ENCODE measurements at places on chromosomes 5 and 9.

DNA sequence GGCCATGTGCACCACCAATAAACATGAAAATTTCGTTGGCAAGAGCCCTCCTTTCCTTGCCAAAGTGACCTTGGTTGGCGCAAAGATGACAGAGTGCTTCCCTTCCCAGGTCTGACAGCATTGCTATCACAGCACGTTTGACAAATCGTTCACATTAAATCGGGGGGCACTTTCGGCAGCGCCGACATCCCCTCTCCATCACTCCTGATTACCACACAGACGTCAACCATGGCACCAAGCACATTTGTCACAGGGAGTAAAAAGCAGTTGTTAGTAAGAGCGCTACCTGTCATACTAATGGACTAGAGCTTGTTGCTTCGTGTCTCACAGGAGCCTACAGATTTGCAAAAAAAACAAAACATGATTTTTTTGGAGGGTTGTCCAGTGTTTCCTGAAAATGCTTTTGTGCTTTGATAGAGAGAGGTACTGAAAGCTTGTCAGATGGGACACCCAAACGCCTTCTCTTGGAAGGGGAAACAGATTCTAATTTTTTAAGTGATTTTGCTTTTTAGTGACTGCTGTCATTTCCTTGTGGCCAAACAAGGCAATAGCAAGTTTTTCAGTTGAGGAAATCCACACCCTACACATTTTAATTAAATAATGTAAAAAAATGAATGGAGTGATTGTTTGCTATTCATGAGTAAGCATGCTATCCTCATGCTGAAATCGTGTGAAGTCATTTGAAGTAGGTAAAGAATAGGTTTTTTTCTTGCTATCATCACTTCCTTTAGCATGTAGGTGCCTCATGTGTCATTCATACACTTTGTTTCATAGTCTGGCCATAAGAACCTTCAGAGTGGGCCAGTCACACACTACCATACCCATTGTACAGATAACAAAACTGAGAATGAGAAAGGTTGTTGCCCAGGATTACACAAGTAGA is 682.8 kb upstream of the WWC1 start:
- DNase-seq, result no peak

GRCh38 chr5:58273711-58274110 is 186.2 kb downstream of the PLK2 start:
- DNase-seq, result no peak

- DNase-seq, result no peak
These were observed 50.9 kb downstream of the ACTBL2 start for GRCh38 chr5:57431759-57432158.

GRCh38 chr5:156655732-156656131 is 194.4 kb upstream of the PPP1R2B start:
- DNase-seq, result no peak

DNA sequence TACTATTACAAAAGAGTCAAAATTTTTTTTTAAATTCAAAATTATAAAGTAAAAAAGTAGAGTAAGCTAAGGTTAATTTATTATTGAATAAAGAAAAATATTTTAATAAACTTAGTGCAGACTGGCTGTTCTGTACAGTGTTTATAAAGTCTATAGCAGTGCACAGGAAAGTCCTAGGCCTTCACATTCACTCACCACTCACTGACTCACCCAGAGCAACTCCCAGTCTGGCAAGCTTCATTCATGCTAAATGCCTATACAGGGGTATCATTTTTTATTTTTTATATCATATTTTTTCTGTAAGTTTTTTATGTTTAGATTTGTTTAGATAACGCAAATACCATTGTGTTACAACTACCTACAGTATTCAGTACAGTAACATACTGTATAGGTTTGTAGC is 700.7 kb upstream of the GRAMD2B start:
- no peak for DNase-seq

DNA sequence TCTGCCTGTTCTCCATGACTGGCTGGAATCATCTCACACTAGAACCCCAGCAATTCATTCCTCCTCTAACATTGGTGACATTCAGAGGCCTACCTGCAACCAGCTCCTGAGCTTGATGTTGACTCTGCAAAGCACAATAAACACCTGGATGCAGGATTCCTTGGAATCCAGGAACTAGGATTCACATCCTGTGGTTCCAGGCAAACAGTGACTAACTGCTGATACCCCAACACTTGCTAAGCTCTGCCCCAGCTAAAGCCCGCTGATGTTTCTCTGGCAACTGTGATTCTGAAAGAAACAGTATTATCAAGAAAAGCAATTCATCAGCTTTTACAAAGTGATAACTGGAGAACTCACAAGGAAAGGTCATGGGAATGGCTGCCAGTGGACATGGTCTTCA is 29.2 kb downstream of the SUSD1 start:
- DNase-seq, result no peak

GRCh38 chr9:36153746-36154145 is 15.4 kb upstream of the CCIN start:
- no peak for DNase-seq

DNA sequence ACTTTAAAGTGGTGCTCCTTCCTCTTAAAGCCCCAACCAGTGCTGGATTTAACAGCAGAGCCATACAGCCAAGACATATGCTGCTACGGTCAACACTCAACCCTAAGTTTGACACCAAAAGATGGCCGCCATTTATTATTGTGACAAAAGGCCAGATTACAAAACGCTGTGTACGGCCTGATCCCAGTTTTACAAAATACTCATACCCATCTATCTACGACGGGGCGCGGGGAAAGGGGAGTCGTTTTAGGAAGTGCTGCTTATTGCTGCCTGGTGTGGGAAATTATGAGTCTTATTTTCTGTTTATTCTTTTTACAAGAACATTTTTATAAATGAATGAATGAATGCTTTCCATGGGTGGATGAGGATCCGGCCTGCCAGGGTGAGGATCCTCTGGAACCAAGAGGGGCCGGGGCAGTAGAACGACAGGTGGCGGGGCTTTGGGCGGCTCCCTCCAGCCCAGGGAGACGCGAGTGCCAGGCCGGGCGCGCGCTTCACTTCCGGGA is 457 bp upstream of the IDNK start:
- no peak for DNase-seq

DNA sequence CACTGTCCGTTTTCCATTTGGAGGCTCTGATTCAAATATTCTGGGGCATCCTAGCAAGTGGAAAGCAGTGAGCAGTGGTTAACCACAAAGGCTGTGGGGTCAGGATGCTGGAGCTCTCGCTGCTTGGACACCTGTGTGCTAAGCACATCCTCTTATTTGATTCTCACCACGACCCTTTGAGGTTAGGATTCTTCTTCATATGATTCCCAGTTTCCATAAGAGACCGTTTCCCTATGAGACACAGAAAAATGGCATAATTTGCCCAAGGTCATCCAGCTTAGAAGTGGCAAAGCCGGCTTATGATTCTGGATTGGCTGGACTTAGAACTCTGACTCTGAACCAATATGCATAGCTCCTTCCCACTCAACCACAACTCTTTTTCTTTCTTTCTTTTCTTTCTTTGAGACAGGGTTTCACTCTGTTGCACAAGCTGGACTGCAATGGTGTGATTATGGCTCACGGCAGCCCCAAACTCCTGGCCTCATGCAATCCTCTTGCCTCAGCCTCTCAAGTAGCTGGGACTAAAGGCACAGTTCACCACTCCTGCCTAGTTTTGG is 207.7 kb downstream of the TTLL11 start:
- no peak for DNase-seq

DNA sequence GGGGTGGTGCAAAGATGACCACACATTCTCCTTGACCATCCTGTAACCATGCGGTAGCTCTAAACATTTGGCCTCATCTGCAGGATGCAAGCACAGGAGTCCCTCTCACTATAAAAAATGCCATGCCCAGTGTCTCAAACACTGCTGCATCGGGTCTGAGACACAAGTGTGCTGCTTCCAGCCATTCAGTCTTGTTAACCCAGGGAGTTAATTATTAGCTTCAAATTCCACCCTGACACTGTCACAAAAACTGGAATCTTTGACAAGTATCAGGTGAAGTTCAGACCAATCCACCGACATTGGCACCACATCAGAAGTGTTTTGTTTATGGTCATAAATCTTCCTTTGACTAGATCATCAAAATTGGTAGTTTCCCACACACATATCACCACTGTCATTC is 119.1 kb upstream of the RASEF start:
- DNase-seq, result no peak

DNA sequence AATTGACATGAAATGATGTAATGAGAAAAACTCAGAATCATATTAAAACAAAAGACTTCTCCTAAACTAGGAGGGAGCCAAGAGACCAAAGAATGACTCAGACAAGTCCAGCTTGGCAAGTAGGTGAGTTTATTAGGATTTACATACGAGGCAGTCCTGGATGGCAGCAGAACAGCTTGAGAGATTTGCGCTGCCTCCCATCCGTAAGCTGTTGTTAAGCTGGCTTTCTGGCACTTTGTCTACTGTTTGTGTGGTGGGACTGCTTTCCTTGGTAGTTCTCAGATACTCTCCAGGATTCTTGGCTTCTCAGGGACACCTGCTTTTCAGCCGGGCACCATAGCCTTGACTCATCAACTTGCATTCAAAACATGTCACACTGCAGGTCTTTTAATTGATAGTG is 57.6 kb downstream of the COX7C start:
- DNase-seq, result no peak

- no peak for DNase-seq
These were observed 424 bp downstream of the HNRNPA0 start for GRCh38 chr5:137753691-137754187.

GRCh38 chr5:134439210-134439654 is 27.6 kb upstream of the CDKN2AIPNL start:
- no peak for DNase-seq

- DNase-seq, result no peak
These were observed 141.6 kb downstream of the NR3C1 start for GRCh38 chr5:143261748-143262392.

GRCh38 chr5:58469896-58470295 is 10.0 kb upstream of the PLK2 start:
- DNase-seq, result no peak

DNA sequence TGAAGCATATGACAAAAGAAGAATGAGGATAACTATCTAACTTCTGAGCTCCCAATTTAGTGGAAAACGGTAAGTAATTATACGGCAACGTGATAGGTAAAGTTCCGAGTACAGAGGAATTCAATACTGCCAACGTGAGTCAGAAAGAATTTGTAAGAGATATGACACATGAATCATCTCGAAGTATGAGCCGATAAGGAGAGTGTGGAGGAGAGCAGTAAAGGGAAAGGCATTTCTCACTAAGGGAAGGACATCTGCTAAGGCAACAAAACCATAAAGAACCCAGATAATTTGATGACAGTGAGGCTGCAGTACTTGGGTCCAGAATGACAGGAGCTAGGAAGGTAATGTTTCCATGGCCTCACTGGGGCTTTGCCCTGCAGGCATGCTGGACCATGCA is 11.0 kb downstream of the MPDZ start:
- no peak for DNase-seq

DNA sequence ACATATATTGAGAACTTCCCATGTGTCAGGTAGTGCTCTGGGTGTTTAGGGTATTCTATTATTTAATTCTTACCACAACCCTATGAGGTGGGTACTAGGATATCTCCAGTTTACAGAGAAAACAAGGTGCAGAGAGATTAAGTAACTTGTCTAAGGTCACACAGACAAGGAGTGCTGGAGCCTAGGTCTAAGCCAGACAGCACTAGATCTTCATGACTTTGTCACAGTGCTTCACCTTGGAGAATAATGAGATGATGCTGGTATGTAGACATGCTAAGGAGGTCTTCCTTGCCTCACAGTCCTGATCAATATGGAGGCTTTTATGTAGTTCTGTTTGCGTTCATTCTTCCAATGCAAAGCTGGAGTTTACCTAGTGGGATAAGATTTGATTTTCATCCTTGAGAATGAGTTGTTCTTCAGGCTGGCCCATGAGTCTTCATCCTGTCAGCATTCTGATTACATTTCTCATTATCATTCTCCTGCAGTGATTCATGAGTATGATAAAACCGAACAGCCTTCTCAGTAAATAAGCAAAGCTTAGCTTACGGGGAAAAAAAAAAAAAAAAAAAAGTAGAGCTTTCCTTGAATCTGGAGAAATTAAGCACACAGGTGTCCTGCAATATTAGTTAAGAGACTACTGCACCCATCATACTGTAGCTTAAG is 176.3 kb downstream of the C9orf152 start:
- DNase-seq, result no peak

DNA sequence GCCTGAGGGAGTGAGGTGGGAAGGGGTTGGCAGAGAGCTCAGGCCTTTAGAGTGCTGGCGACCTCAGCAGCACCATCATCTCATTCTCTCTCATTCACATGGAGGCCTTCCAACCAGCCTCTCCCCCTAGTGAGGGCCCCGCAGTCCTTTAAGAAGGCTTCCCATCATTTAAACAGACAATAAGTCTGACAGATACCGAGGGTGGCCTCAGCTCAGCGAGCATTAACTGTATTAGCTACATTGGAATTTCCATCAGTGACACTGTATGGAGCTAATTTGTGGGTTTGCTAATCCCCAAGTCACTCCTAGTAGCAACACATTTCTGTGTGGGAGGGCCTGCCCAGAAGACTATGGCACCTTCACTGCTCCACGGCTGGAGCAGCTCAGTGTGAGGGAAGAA is 75.8 kb downstream of the INSYN2B start:
- DNase-seq, result no peak
